ENCODE measurements at places on chromosomes 7 and 10.

GRCh38 chr7:76129366-76129765 is 72.3 kb upstream of the SRRM3 start:
- no peak overlapping the region for H3K27ac ChIP-seq
- no peak for DNase-seq
- no peak overlapping the region for H3K4me3 ChIP-seq

- DNase-seq: no peak
- no peak overlapping the region for H3K27ac ChIP-seq
- no peaks in the 10 kb centered on the region for H3K36me3 ChIP-seq
- no peaks in the 10 kb centered on the region for H3K4me1 ChIP-seq
- H3K27me3 ChIP-seq: no peaks in the 10 kb centered on the region
- no peak overlapping the region for H3K4me3 ChIP-seq
Measured at GRCh38 chr7:69126896-69127479, 471.3 kb upstream of the AUTS2 start.

DNA sequence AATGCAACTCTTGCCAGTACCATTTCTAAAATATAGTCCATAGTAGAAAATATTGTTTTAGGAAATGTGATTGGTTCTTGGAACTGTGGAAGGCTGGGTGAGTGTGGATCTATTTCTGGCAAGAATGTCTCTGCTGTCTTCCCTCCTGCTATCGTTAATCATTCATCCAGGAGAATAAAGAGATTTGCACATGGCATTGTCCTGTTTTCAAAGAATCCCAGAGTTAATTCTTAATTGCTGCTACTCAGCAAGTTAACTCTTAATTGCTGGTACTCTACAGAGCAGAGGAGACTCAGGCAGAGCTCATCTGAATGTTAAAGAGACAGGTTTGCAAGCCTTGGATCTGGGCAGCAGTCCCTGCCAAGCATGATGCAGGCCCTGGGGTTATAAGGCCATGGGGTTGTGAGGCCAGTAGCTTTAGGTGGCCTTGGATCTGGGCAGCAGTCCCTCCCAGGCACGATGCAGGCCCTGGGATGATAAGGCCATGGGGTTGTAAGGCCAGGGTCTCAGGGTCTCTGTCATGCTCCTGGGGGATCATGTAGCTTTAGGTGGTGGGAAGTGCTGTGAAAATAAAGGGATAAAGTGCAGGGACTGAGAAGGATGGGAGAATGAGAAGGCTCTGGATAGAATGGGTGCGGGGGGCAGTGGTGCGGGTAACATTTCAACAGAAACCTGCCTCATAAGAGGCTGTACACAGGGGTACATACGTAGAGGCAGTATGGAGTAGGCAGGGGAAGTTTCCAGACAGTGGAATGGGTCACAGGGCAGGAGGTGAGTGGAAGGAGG is 162.3 kb downstream of the SVIL start:
- no peak overlapping the region for H3K27ac ChIP-seq
- no peaks in the 10 kb centered on the region for H3K36me3 ChIP-seq
- peaks cover 9% of the 10 kb centered on the region for H3K4me1 ChIP-seq
- no peak overlapping the region for H3K4me3 ChIP-seq

GRCh38 chr10:125992254-125992653 is 95.9 kb downstream of the FANK1 start:
- no peak overlapping the region for H3K27ac ChIP-seq
- DNase-seq: no peak
- H3K36me3 ChIP-seq: no peaks in the 10 kb centered on the region
- H3K4me3 ChIP-seq: no peak overlapping the region
- H3K27me3 ChIP-seq: peaks cover 3% of the 10 kb centered on the region

GRCh38 chr7:145123502-145123901 is 287.6 kb upstream of the TPK1 start:
- H3K4me1 ChIP-seq: no peaks in the 10 kb centered on the region
- no peaks in the 10 kb centered on the region for H3K27me3 ChIP-seq
- DNase-seq: no peak
- H3K4me3 ChIP-seq: no peak overlapping the region
- no peak overlapping the region for H3K27ac ChIP-seq
